CD4-positive, alpha-beta T cell treated with Interleukin-21 for 1 hour (primary cell): ENCODE measurements at places on chromosomes 1 and 21.

GRCh38 chr1:234582186-234582585 lies 27.8 kb downstream of the IRF2BP2 start:
- no peak for DNase-seq

GRCh38 chr1:35726450-35727433 lies 8.1 kb upstream of the C1orf216 start:
- DNase-seq = peak; percentile 62

- DNase-seq = no peak
Observed at GRCh38 chr1:37070126-37070525, 35.8 kb upstream of the GRIK3 start.

GRCh38 chr21:20739421-20739820 lies 258.8 kb upstream of the NCAM2 start:
- no peak for DNase-seq

DNA sequence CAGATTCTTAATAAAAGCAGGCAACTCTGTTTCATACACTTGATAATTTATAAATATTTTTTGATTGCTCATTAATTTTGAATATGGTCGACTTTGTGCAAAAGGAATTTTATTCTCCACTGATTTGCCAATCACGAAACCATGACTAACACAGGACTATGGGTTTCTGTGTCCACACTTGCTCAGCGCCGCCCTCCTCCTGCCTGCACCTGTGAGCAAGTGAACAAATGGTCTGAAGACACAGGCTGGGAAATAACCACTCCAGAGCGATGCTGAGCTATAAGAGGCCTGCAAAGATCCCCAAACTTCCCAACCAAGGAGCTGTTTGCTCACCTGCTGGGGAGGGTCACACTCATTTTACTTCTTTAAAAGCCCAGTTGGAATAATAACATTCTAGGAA lies 19.6 kb downstream of the ABCB10 start:
- no peak for DNase-seq

GRCh38 chr1:226414098-226414698 lies 6.3 kb upstream of the PARP1 start:
- no peak for DNase-seq

GRCh38 chr1:66372522-66373101 lies 161.3 kb upstream of the SGIP1 start:
- DNase-seq = no peak

DNA sequence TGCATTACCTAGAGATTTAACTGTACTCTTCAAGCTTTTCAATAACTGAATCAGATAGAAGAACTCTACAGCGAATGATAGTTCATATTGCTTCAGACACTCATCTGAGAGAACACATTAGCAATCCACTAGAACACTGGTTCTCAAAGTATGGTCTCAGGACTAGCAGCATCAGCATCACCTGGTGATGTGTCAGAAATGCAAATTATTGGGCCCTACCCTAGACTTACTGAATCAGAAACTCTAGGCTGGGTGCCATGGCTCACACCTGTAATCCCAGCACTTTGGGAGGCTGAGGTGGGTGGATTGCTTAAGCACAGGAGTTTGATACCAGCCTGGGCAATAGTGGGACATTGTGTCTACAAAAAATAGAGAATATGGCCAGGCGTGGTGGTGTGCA lies 24.9 kb upstream of the GLIS1 start:
- no peak for DNase-seq

GRCh38 chr1:204945565-204945977 lies 74.9 kb downstream of the NFASC start:
- no peak for DNase-seq

- DNase-seq = no peak
Observed at GRCh38 chr1:161266202-161266601, 7.7 kb downstream of the PCP4L1 start.

- DNase-seq = peak; percentile 86
Observed at GRCh38 chr1:145885738-145886287, at the start of gene ANKRD35. TSS of gene ANKRD35 (minus strand) at chr1:145885866. CDS start at chr1:145885758, 108 bp downstream.

- DNase-seq = no peak
Observed at GRCh38 chr1:77316006-77316405, 34.2 kb downstream of the AK5 start.

DNA sequence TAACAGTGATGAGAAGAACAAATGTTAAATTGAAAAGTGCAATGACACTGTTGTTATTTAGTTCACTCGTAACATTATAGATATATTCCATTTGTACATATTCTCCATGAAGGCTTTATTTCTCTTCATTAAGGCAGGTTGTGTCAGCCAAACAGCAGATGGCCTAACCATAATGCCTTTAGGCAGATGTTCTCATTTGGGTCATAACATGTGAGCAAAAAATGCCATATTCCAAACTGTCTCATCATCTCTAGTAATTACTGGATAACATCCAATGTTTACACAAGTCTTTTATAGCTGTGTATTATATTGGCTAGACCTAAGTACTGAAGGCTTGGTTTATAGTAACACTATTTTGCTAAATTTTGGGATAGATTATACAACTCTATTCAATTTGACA lies 87.2 kb upstream of the CHODL start:
- DNase-seq = no peak

- no peak for DNase-seq
Observed at GRCh38 chr1:40696294-40696693, 4.8 kb downstream of the NFYC start.

DNA sequence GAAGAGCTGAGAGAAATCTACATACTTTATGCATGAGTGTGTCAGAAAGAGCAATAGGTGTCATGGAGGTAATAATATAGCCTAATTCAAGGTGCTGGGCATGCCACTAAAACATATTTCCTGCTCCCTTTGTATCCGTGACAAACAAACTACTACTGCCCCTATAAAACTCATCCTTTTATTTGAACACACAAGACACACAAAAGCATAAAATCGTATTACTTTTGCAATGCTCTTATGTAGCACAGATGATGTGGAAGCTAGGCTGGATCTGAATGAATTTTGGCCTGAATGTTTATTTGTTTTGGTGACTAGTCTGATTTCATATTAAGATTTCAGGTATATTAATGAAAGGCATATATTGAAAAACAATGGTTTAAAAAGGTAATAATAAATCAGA lies 239.3 kb upstream of the NEGR1 start:
- DNase-seq = no peak

DNA sequence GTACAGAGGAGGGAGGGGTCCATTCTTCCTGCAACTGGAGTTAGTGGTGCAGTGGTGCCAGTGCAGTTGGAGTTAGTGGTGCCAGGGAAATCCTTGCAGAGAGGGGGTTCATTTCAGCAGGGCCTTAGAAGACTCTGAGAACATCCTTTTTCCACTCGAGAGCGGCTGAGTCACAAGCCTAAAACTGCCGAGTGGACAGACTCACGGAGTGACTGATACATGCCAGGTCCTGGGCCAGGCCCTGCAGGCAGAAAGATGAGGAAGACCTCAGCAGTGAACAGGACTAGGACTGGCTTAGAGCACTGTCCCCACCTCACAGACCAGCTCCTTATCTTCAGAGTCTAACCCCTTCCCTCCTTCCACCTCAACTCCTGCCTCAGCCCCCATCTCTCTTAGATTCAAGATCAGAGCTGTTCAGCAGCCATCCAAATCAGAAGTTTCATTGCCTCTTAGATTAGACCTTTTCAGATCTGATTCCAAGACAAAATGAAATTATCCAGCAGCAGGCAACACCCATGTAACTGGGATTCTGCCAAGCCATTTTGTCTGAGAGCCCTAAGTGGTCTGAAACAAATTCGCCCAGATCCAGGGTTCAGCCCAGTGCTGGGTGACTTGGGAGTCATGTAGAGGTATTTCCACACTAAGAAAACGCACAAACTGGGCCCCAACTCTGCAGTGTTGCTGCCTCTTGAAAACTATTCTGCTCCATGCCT lies 12.7 kb upstream of the IKBKE start:
- no peak for DNase-seq

DNA sequence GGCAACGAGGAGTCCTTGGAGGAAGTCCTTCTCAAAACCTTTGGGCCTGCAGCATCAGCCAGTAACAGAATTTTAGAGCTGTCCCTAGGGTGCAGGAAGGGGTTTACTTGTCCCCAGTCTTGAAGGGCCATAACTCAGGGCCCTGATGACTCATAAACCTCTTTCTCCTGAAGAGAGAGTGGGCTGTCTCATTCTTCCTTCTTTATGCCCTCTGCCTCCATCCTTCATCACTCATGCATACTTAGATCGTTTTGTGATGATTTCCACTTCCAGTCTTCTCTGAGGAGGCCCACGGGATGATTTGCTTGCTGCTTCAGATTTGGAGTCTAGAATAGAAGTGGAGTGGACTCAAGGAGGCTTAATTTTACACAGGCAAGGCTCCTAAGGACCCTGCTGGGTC lies 60.2 kb downstream of the NDUFS5 start:
- no peak for DNase-seq

- DNase-seq = peak; percentile 49
Observed at GRCh38 chr1:65068202-65069010, 79.6 kb upstream of the AK4 start.

DNA sequence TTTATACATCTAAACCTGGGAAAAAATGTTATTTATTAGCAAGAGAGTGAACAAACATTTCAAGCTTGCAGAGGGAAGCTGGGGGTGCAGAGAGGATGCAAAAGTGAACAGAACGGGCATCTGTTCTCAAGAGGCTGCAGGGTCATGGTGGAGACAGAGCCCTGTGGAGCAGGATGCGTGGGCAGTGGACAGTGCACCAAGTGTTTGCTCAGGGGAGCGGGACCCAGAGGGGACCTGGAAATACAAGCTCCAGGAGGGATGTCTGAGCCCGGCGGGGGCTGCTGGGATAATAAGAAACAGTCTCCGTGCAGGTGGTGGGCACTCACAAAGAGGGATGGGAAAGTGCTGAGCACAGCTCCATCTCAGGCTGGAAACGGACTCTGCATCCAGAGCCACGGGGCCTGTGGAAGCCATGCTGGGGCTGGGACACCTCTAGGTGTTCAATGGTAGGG lies 105.3 kb upstream of the SLC45A1 start:
- no peak for DNase-seq

DNA sequence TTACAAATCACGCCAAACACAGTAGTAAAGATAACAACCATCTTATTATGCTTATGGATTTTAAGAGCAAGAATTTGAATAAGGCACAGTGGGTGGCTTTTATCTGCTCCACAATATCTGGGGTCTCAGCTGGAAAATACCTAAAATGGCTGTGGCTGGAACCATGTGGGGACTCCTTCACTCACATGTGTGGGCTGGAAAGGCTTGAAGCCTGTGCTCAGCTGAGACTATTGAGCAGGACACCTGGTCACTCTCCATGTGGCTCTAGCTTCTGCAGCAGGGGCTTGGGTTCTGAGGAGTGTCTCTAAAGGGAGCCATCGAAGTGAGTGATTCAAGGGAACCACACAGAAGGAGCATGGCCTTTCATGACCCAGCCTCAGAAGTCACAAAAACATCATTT lies 239.6 kb upstream of the B3GALT2 start:
- DNase-seq = no peak

GRCh38 chr1:2136386-2137235 lies 58.0 kb downstream of the FAAP20 start:
- no peak for DNase-seq

DNA sequence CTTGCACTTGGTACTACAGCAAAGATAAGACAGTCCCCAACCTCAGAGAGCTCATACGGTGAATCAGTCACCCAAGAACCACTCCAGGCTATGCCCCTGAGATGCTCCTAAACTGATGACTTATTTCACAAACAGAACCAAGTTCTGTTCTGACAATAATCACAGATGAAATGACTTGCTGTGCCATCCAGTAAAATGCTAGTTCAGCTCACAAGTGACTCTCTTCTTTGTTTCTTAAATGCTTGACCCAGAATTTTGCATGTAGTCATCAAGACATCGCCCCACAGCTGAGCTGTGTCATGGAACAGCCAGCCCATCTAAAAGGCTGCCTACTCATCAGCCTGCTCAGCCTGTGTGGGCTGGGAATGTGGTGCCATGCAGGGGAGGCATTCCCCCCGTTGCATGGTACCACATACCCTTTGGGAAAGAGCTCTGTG lies 6.1 kb upstream of the SLC19A2 start:
- no peak for DNase-seq
